ENCODE measurements at places on chromosomes 5 and 9.

GRCh38 chr5:167348980-167349379 lies 942.5 kb upstream of the WWC1 start:
- no peak for DNase-seq

DNA sequence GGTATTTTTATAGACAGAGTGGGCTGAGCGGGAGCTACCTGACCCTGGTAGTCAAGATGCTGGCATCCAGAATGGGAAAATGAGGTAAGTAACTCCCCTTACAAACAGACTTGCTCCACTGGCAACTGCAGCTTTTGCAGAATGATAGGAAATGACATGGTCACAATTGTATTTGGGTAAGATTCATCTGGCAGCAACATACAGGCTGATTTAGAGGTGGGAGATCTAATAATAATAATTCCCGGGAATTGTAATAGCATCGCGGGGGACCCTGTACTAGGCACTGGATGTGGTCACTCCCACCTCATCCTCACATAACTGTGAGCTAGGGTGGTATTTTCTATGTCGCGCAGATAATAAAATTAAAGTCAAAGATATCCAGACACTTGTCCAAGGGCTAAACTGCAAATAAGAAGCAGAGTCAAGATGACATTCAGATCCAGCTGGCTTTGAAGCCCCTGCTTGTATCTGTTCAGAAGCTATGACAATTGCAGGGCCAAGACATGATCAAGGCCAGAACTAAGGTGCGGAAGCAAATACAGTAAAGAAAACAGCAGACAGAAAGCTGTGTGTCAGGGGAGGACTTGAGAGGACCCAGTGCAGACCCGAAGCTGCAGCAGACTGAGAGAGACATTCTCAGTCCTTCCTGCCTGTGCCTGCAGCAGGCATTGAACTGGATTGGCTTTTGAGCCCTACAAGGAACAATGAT lies 507.2 kb downstream of the BNC2 start:
- no peak for DNase-seq

DNA sequence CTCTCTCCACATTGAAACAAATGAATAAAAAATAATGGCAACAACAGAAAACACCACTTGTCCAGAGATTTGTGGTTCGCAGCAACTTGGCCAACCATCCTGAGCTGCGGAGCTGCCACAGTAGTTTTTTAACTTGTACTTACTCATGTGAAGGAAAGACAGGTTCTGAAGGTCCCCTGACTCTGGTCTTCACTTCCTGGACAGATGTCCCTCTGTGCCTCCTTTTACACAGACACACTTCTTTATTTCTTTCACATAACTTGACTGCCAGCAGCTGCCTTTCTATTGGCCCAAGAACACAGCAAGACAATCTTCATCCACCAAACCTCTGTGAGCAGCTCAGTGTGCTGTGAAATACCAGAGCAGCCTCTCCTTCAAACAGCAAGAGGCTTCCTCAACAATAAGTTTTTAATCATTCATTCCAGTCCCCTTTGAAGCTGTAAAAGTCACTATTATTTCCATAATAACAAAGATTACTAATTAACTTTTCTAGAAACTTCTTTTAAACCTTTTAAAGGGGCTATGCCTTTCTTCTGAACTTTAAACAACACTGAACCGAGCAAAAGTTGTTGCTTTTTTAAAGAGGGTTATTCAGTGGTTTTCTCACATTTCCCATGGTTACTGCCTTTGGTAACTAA lies 198.7 kb downstream of the NR2F1-AS1 start:
- DNase-seq = no peak

DNA sequence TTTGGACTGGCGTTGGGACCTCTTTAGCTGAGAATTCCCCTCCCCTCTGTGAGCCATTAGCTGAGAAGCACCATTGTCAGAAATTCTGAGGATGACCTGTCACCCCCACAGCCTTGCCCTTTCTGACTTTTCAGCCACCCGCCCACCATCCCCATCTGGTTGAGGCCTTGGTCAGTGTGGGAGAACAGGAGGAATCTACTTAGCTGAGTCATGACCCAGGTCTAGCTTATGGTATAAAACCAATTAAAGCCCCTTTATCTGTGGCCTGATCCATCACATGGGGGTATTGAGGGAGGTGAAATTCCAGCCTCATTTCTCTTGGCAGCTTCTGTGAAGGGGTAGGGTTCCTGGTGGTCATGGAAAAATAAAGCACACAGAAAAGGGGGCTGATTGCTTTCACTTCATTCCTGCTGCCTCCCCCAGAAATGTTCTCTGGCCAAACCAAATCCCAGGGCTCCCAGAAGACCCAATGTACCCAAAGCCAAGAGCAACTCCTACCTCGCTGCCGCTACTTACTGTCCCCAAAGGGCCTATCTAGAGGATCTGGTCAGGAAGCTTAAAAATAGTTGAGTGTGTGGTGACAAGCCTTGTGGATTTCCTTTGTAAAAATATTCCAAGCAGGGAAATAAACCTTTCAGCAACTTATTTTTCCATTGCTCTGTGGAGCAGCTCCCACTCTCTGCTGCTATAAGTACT lies 174.8 kb upstream of the TNC start:
- DNase-seq = no peak

DNA sequence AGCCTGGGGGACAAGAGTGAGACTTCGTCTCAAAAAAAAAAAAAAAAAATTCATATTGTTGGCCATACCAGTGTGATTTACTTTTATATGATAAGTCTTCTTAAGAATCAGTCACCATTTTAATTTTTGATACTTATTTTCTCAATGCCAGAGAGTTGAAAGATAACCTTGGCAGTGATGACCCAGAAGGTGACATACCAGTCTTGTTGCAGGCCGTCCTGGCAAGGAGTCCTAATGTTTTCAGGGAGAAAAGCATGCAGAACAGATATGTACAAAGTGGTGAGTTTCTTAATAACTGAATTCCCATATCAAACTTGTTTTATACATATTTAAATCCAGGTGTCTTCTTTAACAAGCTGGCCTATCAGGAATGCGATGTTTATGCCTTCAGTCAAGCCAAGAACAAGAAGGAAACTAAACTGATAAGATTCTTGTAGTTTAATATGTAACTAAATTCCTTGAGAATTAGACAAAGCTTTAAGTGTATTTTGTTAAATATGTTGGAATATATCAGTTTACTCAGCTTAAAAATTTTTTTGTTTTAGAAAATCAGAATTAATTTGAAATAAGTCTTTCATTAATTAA lies 81.5 kb downstream of the NIPBL start:
- DNase-seq = no peak

DNA sequence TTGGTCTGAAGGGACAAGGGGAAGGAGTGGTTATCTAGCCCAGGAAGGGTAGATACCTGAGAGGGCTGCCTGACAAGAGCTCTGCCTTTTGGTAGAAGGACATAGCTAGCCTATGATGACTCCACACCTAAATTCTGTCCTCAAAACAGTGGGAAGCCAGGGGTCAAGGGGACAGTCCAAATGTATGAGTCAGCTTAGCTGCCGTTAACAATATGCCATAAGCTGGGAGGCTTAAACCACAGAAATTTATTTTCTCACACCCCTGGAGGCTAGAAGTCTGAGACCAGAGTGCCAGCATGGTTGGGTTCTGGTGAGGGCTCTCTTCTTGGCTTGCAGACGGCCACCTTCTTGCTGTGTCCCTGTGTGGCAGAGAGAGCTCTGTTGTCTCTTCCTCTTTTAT lies 306.4 kb downstream of the NTRK2 start:
- DNase-seq = no peak

GRCh38 chr5:154696891-154697290 lies 58.3 kb upstream of the LARP1 start:
- no peak for DNase-seq

- DNase-seq = no peak
Observed at GRCh38 chr5:98810206-98810605, 36.7 kb downstream of the RGMB start.

DNA sequence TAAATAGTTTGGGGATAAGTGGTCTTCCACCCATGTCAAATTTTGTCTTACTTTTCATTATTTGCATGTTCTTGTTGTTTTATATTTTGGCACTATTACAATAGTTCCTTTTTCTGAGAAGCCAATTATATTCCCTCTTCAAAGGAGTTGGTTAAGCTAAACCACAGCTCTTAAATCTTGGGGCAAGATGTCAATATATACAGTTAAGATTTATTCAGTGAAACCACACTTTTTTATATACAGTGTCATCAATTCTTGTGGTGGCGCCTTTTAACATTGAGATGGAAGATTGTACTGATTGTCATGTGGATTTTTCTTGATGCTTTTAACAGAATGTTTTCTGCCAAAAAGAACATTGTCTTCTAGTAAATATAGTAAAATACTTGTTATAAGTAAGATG lies 104.1 kb downstream of the MTREX start:
- no peak for DNase-seq

DNA sequence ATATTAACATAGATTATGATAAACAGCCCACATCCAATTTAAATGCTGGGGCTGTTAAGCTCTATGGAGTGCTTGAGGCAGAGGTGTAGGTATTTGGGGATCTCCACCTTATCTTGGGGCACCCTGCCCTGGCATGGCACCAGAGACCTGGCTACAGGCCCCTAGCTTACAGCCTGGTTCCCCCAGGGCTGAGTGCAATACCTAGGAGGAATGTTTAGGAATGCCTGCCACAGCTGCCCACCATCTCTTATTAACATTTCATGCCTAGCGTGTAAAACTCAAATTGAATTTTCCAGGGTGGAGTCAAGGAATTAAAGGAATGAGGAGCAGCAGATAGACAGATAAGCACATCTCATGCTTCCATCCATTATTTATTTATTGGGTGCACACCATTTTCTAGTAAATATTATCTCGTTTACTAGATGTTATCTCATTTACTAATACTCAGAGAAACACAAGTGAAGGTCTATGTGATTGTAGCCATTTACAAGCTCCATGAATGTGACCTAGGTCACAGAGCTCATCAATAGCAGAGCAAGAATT lies 55.6 kb upstream of the TNFSF8 start:
- DNase-seq = no peak

- no peak for DNase-seq
Observed at GRCh38 chr5:73233053-73233460, 60.1 kb downstream of the TMEM174 start.

GRCh38 chr9:130938652-130939404 lies at the start of gene FIBCD1:
Gene FIBCD1 (minus strand): TSS chr9:130939247. CDS start chr9:130938607, 640 bp downstream.
- no peak for DNase-seq

GRCh38 chr9:1048231-1048619 lies 1.9 kb upstream of the DMRT2 start:
- DNase-seq = no peak

DNA sequence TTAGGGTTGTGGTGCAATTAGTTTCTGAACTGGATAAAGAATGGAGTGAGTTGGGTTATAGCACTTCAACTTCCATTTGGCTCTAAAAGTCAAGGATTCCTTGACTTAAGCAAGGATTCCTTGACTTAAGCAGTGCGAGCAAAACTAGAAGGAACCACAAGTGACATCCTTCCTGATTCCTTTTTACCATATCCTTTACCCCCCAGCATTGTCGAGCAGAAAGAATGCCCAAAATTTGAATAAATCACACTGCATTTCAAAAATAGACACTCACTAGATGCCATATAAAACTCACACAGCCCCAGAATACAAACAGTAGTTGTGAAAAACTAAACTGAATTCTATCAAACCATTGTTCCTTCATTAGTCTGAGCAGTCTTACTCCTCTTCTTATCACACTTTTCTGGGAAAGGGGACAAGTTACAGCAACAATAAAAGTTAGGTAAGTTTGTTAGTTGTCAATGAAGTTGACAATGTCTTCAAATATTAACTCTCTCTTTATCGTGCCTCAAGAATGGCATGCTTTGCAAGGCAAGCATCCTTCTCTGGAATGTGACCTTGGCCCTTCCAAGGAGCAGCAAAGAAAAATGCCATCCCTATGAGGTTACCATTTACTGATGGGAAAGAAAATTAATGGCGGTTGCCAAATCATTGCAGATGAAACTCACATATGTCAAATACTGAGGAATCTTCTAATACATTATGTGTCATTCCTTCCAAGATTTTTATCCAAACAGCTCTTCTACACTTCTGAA lies 273.3 kb upstream of the ANKRD55 start:
- DNase-seq = no peak

- DNase-seq = no peak
Observed at GRCh38 chr5:170536525-170536924, 32.7 kb downstream of the KCNIP1 start.

- no peak for DNase-seq
Observed at GRCh38 chr5:136729901-136730355, 364.6 kb upstream of the TRPC7 start.

- DNase-seq = no peak
Observed at GRCh38 chr5:171720086-171720485, 65.5 kb upstream of the SMIM23 start.

DNA sequence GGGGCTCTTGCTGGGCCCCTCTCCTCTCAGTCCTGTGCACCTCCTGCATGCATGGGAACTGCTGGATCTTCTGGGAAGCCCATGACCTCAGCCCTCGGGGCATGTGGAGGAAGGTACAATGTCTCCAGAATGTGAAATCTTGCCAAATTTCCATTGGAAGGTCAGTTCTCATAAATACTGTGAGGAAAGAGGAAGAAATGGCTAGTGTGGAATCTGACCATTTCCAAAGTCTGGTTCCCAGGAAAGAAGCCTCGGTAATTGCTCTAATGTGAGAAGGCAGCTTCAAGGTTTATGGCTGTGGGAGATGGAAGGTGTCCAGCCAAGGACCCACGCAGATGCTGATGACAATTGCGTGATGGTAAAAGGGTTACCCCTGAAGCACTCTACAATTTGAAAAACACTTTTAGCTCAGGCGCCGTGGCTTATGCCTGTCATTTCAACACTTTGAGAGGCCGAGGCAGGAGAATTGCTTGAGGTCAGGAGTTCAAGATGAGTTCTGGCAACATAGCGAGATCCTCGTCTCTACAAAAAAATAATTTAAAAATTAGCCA lies 8.1 kb upstream of the IL17B start:
- DNase-seq = no peak

DNA sequence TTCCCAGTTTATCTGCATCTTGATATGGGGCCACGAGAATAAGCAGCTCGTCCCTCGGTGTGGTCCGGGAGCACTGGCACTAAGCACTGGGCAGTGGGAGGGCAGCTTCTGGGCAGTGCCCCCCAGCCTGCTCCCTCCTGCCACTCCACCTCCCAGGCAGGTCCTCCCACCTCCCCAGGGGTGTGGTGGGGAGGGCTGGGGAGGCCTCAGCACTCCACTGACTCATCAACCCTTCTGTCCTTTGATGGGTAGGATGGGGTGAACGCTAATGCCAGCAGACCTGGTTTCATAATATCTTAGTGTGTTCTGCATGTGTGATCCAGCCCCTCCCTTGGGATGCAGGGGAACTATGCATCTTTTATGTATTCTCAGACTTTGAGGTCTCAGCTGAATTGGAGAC lies 62.2 kb upstream of the GNE start:
- DNase-seq = no peak

DNA sequence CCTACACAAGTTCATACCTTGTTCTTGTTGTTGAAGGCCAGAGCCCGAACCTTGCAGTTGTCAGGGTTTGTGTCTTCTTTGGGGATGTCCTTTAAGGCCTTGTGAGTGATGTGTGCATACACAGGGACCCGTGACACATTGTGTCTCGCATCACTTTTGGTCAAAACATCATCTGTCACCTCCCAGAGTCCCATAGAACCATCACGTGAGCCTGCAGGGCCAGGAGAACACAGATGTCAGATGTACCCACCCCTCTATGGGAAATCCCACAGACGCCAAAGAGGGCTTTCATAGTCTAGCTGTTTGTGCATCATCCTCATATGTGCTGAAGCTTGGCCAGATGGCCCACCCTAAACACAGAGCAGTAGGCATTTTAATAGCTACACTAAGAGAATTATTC lies 28.2 kb downstream of the DCAF12 start:
- DNase-seq = no peak

Data from T-helper 2 cell (primary cell).